ENCODE measurements at places on chromosomes 5 and 9.

GRCh38 chr5:138967791-138968448 lies 92.8 kb upstream of the LRRTM2 start:
- H3K27ac ChIP-seq: no peak overlapping the region
- no peak for DNase-seq
- no peaks in the 10 kb centered on the region for H3K36me3 ChIP-seq
- no peak overlapping the region for H3K4me3 ChIP-seq
- H3K27me3 ChIP-seq: no peaks in the 10 kb centered on the region

DNA sequence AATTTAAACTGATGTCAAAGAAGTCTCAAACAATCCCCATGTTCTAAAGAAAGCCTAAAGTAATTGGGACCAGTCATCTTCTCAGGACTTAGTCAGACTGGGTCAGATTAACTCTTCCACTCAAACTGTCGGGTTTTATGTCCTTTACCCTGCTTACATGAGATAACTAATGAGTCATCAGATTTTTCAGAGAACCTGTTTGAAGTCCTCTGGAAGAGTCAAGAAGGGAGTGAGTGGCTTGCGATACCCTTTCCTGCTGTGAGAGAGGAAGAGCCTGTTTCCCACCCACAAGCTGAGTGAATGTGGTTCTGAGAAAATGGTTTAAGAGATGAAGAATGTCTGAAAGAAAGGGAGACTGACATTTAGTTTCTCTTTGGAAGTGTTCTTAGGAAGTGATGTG lies 1866.7 kb upstream of the C9orf72 start:
- no peaks in the 10 kb centered on the region for H3K27me3 ChIP-seq
- H3K36me3 ChIP-seq: no peaks in the 10 kb centered on the region
- H3K4me3 ChIP-seq: no peak overlapping the region

- H3K36me3 ChIP-seq: no peaks in the 10 kb centered on the region
- DNase-seq: no peak
- no peaks in the 10 kb centered on the region for H3K4me1 ChIP-seq
Measured at GRCh38 chr5:120326651-120327050, 137.4 kb upstream of the PRR16 start.

- H3K27ac ChIP-seq: no peak overlapping the region
- no peaks in the 10 kb centered on the region for H3K36me3 ChIP-seq
- DNase-seq: no peak
- H3K4me3 ChIP-seq: no peak overlapping the region
Measured at GRCh38 chr5:153517241-153517611, 26.8 kb downstream of the GRIA1 start.

GRCh38 chr5:176985516-176985915 lies 21.1 kb downstream of the UIMC1 start:
- peaks cover 14% of the 10 kb centered on the region for H3K4me1 ChIP-seq
- H3K27ac ChIP-seq: no peak overlapping the region
- peak; percentile 18 for DNase-seq
- H3K27me3 ChIP-seq: no peaks in the 10 kb centered on the region
- peaks cover 31% of the 10 kb centered on the region for H3K36me3 ChIP-seq
- H3K4me3 ChIP-seq: no peak overlapping the region

- H3K36me3 ChIP-seq: no peaks in the 10 kb centered on the region
- H3K4me3 ChIP-seq: no peak overlapping the region
- H3K4me1 ChIP-seq: no peaks in the 10 kb centered on the region
- no peaks in the 10 kb centered on the region for H3K27me3 ChIP-seq
- H3K27ac ChIP-seq: no peak overlapping the region
- no peak for DNase-seq
Measured at GRCh38 chr5:166428264-166428803, 1863.1 kb upstream of the WWC1 start.

- no peaks in the 10 kb centered on the region for H3K27me3 ChIP-seq
- no peak for DNase-seq
- H3K4me3 ChIP-seq: no peak overlapping the region
- H3K36me3 ChIP-seq: peaks cover 41% of the 10 kb centered on the region
Measured at GRCh38 chr5:6731465-6732237, 18.4 kb downstream of the TENT4A start.

DNA sequence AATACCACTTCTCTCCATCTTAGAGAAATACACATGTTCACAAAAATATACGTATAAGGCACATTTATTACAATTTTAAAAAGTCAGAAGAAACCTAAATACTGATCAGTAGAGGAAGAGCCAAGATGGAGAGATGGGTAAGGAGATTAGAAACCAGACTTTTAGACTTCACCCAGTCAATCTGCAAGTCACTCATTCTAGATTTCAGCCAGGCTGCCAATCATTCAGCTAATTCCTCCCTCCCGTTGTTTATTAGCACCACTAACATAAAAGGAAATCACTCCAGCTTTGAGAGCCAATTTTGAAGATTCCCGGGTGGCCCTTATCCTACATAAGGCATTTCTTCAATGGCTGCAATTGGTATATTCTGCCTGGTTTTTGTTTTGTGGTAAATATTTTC lies 109.8 kb upstream of the NR5A1 start:
- no peak overlapping the region for H3K4me3 ChIP-seq
- no peak for DNase-seq
- peaks cover 2% of the 10 kb centered on the region for H3K27me3 ChIP-seq
- no peaks in the 10 kb centered on the region for H3K36me3 ChIP-seq
- no peak overlapping the region for H3K27ac ChIP-seq
- H3K4me1 ChIP-seq: peaks cover 9% of the 10 kb centered on the region

GRCh38 chr5:150140830-150141229 lies 14.8 kb downstream of the PDGFRB start:
- no peaks in the 10 kb centered on the region for H3K27me3 ChIP-seq
- H3K27ac ChIP-seq: no peak overlapping the region
- peaks cover 6% of the 10 kb centered on the region for H3K4me1 ChIP-seq
- no peaks in the 10 kb centered on the region for H3K36me3 ChIP-seq

DNA sequence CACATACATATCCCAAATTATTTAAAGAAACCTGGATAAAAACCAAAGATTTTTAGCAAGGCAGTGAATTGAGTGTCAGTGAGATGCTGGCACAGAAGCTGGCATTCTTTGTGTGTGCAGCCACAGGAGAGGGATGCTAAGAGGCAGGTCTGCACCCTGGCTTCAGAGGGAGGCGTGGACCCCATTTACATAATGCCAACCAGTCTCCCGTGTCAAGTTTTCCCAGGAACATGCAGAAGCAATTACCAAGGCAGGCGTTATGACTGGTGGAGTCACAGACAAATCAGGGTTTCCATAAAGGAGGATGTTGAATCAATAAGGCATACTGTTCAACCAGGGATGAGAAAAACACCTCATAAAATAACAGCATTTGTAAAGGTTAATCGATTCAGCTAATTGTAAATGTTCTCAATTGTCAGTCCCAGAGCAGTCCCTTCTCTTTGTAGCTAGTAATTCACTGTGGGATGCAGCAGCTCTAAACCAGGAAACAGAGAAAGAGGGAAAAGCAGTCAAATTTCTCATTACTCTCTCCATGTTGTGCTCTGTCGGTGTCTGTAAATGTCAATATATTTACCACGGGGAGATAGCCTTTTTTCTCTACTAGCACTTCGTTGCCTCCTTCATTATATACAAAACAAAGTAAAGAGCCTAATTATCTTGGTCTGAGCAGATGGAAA lies 452.4 kb upstream of the GRAMD2B start:
- H3K36me3 ChIP-seq: no peaks in the 10 kb centered on the region
- H3K27ac ChIP-seq: no peak overlapping the region
- DNase-seq: no peak
- no peak overlapping the region for H3K4me3 ChIP-seq
- H3K4me1 ChIP-seq: peaks cover 6% of the 10 kb centered on the region

- H3K27ac ChIP-seq: no peak overlapping the region
- no peak for DNase-seq
- no peaks in the 10 kb centered on the region for H3K27me3 ChIP-seq
- H3K4me1 ChIP-seq: no peaks in the 10 kb centered on the region
- H3K4me3 ChIP-seq: no peak overlapping the region
- peaks cover 16% of the 10 kb centered on the region for H3K36me3 ChIP-seq
Measured at GRCh38 chr9:111752455-111752854, 42.3 kb downstream of the SHOC1 start.

- H3K4me1 ChIP-seq: peaks cover 29% of the 10 kb centered on the region
- peaks cover 34% of the 10 kb centered on the region for H3K36me3 ChIP-seq
- no peak for DNase-seq
- H3K27me3 ChIP-seq: no peaks in the 10 kb centered on the region
- peak overlapping the region; percentile 95 for H3K4me3 ChIP-seq
- H3K27ac ChIP-seq: peak overlapping the region; percentile 82
Measured at GRCh38 chr9:128372188-128372641, 1.0 kb downstream of the URM1 start.

GRCh38 chr9:121267689-121268597 lies at the start of gene GSN:
TSS of gene GSN (plus strand) at chr9:121268162. CDS start at chr9:121301972, 33,810 bp downstream.
- peaks cover 9% of the 10 kb centered on the region for H3K4me1 ChIP-seq
- peak within 1 kb of the TSS; percentile 75 for H3K4me3 ChIP-seq
- H3K27me3 ChIP-seq: peaks cover 37% of the 10 kb centered on the region
- H3K27ac ChIP-seq: no peak within 1 kb of the TSS
- no peaks in the 10 kb centered on the region for H3K36me3 ChIP-seq

DNA sequence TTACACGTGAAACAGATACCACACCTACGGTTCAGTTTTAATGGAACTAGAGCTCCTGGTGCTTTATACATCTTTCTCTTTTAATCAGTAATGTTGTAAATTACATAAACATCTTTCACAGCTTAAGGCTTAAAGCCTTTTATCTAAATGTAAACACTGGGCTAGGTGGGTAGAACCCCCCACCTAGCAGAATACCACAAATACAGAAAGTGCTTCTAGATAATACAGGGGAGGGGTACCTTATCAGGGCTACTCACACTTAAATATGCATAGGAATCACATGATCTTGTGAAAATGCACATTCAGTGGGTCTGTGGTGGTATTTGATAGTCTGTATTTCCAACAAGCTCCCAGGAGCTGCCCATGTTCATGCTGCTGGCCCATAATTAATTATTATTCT lies 256.4 kb upstream of the TARS1 start:
- no peaks in the 10 kb centered on the region for H3K36me3 ChIP-seq
- no peaks in the 10 kb centered on the region for H3K4me1 ChIP-seq
- DNase-seq: no peak
- H3K27ac ChIP-seq: no peak overlapping the region

Measured in activated T-helper 2 cell treated with anti-CD3 and anti-CD28 coated beads, Interferon-gamma antibody, Interleukin-2, Interleukin-4, amounts not matched to agents 10 μg/mL and 5 μg/mL and 100 μg/mL, durations not matched to agents 14 hours and 24 hours and 36 hours (primary cell).